SW480 (cell line): ENCODE measurements at places on chromosomes 5 and 9.

DNA sequence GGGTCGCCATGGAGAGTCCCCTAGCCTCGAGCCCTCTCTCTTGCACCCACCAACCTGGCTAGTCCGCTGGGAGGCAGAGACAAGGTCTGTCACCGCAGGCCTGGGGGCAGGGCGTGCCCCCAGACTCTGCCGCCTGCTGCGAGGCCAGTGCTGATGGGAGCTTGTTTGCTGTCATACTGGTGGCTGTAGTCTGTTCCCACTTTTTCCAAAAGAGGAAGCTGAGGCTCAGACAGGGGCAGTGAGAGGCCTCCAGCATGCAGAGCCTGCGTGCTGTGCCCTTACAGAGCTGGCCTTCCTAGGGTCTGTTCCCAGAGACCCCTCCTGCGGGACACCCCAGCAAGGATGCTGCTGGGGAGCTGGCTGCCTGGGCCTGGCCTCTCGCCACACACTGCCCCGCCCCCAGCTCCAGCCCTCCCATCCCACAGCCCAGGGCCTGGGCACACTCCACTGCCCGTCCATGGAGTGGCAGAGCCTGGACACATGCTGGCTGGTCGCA, 21.0 kb upstream of the SUSD3 start:
- DNase-seq = no peak

DNA sequence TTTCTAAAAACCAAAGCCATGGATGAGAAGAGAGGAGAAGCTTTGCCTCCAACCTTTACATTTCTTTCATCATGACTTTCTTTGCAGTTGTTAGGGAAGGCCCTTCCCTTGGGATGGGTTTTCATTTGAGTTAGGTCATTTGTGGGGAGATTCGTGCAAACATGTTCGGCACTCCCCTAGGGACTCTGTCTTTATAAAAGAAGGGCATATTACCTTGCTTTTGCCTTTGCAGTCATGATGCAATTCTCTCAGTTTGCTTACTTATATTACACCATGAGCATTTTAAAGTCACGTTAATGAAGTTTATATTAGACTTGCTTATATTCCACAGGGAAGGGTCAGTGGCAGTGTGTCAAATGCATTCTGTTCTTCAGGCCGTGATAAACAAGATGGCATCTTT, 289.3 kb upstream of the WWC1 start:
- DNase-seq = no peak

DNA sequence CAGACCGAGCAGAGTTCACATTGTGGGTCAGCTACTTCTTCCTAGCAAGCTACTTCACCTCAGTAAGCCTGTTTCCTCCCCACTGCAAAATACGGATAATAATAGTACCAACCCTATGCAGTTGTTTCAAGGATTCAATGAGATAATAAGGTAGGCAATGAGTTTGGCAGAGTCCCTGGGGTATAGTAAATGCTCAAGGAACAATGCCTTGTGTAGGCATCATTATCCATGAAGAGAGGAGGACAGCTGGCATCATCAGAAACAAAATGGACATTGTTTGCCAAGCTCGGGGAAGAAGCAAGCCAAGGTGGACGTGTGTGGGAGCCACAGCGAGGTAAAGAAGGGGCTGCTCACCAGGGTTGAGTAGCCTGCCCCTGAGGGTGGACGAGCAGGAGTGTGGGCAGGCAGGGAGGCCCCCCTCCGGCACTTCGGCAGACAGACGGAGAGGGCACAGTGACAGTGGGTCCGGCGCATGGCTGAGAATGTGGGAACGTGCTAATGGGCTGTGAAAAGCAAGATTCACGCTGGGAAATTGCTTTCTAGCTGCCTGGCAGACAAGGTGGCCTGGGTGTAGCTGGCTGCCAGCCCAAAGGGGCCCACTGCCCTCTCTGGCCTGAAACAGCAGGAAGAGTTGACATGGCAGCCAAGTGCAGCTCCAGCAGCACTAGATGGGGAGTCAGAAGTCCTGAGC, 10.1 kb downstream of the CAMK2A start:
- no peak for DNase-seq

GRCh38 chr5:163172540-163173338, 264.7 kb upstream of the CCNG1 start:
- DNase-seq = no peak

GRCh38 chr5:79612667-79613198, 492 bp downstream of the TENT2 start:
- DNase-seq = no peak

- no peak for DNase-seq
These were observed 51.8 kb downstream of the POU4F3 start for GRCh38 chr5:146390469-146390868.

DNA sequence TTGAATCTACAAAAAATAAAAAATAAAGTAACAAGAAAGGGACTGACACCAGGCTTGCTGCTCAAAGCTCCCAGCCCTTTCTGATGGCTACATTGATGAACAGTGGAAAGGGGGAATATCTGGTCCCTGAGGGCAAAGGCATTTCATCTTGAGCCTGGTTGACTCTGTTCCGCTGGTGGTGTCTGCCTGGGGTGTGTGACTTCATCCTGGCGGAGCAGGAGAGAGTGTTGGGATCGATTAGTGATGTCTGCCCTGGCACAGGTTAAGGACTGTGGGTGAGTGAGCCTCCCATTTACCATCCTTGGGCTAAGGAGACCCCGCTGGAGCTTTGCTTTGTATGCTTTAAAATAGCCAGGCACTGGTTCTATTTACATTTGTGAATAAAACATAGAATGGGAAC, 56.9 kb upstream of the ASS1 start:
- no peak for DNase-seq

DNA sequence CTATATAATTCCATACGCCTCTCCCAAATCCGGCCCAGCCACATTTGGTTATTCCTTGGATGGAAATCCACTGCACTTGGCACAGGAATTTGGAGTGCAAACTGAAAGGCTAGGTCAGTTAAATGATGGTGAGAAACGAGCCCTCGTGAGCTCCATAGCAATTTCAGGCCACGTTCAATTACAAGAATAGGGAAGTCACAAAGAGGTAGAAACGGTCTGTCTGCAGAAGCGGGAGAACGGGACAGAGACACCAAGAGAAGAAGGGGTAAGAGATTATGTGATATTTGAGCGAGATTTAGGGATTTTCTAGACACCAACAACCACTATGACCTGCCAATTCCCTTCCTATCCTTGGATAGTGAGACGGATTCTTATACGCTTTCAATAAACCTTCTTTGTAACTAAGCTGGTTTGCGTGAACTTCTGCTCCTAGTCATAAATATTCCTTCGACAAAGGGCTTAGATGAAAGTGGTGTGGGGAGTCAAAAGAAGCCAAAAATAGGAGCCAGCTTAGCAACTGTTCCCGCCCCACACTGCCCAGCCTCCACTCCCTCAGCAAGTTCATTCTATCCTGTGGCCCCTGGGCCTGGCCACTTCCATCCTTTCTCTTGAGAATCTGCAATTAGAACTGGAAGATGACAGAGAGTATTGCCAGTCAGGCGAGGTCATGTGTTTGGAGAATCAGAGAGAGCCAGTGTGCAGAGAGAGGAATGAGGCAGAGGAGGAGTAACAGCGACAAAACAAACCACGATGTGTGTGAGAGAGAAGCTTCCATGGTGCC, 118.4 kb downstream of the ZNF608 start:
- no peak for DNase-seq

GRCh38 chr9:114230068-114230467, 74.7 kb downstream of the COL27A1 start:
- DNase-seq = no peak

GRCh38 chr9:129026442-129027223, 1.5 kb downstream of the SH3GLB2 start:
- DNase-seq = no peak

GRCh38 chr9:2087500-2088313, 72.6 kb downstream of the SMARCA2 start:
- DNase-seq = peak; percentile 47

- DNase-seq = no peak
These were observed 57.7 kb upstream of the MAMDC2 start for GRCh38 chr9:69985971-69986370.

GRCh38 chr5:132408456-132408855, 38.9 kb downstream of the SLC22A5 start:
- no peak for DNase-seq

DNA sequence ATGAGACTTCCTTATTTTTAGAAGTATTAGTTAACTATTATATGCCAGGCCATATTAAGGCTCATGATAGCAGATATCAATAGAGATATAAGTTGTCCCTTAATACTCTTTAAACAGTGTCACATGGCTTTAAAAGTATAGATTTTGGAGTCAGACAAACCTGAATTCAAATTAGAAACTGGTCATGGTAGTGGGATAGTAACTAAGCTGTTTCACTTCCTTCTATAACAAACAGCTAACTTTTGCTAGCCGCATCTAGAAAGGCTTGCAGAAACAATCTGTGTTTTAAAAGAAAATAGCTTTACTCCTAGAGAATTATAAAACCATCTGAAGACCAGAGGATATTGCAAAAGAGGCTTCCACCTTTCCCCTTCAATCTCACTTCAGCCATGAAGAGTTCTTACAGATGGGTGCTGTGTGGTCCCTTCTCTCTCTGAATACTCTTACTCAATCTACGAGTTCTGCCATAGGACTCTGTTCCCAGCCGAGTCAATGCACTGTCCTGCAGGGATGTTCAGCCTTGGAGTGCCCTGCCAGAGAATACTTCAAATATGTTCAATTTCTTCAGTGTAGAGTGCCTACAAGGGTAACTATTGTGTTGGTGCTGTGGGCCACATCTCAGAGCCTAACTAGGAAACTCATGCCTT, 810.2 kb downstream of the EFNA5 start:
- DNase-seq = no peak

DNA sequence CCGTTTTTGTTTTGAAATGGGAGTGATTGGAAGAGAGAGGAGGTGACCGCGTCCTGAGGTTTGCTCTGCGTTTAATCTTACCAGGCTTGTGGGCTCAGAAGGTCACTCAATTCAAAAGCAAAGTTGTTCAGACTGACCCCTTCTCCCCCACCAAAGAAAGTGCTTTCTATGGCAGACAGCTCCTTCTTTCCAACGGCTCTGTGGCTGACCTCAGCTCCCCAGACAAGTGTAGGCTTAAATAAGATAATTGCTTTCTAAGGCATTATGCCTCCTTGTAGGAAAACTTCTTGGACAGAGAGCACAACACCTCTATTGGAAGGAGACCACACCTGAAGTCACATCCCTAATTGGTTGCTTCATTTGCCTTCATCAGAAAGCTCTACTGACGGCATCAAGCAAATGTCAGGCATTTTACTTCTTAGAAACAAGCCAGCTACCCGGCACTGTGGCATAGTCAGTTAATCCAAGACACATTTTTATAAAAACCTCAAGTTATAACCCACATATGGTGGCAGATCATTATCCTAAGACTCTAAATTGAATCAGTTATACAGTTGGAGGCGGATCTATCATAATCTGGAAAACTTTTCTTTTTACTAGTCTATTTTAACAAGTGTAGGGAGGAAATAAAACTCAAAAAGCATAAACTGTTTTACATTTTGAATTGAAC, 94.9 kb downstream of the TMEM174 start:
- no peak for DNase-seq

DNA sequence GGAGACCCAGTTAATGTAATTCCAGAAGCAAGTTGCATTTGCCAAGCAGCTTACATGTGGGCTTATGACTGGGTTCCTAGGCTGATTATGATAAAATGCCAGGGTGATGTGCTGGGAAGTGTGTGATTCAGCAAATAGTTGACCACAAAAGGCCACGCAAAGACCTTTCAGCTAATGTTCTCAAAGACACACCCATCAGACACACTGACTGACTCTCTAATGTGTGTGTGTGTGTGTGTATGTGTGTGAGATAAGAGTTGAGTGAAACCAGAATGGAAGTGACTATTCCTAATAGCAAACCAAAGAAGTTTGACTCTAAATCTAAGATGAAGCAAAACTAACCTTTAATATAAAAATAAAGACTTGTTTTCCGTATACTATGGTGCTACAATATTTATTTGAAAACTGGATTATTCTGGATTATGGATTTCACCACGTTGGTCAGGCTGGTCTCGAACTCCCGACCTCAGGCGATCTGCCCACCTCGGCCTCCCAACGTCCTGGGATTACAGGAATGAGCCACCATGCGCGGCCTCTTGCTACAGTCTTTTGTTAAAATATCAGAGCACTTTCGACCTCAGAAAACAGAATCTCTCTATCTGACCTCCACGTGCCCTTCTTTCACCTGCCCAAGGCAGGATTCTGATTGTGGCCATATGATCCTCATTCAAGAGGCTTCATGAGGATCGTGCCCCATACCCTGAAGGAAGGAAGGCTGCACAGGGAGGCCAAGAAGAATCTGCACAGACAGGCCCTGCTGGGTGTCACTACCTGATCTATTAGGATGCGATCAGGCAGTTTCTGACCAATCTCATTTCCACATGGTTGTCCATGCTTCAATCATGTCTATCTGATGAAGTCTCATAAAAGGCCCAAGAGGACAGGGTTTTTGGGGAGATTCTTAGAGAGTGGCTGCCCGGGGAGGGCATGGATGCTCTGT, 75.6 kb downstream of the USP20 start:
- peak; percentile 95 for DNase-seq

DNA sequence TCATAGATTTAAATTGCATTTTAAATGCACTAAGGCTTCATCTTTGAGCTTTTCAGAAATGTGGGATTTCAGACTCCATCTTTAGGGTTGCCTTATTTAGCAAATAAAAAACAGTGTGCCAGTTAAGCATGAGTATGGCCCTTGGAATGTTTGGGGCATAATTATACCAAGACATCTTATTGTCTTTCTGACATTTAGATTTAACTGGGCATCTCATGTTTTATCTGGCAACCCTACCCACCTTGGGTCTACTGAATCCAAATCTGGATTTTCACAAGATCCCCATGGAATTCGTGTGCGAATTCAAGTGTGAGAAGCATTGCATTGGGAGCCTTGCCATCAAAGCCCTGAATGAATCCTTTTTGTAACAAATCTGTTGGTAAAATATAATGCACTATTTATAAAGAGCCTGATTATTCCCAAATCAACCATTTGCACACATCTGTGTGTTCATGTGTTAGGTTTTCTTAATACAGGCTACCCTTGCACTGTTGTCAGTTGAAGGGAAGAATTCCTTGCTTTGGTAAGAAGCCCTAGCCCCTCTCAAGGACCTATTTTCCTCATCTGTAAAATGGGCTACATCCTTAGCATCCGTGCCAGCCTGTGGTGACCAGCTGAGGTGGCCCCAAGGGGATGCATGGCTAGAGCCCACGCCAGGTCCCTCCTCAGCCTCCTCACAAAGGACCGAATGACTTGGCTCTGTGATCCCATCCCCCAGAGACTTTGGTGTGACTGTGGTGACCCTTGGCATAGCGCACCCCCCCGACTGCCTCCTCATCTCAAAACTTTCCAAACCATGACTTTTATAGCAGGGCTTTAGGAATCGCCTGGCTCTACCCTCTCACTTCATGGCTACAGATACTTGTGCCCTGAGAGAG, 8.1 kb downstream of the GSN start:
- no peak for DNase-seq

DNA sequence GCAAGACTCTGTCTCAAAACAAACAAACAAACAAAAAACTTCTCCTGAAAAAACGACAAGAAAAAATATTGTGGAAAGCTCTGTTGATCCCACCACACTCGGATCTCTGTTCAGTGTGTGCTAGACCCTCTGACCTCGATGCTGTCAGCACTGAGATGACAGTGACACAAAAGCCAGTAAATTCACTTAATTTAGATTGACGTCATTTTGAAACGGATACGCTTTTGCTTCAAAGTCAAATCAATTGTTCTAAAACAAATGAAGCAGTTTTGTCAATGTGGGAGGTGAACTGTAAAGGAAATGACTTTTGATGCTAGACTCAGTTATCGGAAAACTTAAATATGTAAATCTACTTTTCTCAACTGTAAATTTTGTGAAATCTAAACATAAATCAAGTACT, 26.6 kb downstream of the CCT5 start:
- DNase-seq = no peak
